ENCODE measurements at places on chromosomes 4 and X.

DNA sequence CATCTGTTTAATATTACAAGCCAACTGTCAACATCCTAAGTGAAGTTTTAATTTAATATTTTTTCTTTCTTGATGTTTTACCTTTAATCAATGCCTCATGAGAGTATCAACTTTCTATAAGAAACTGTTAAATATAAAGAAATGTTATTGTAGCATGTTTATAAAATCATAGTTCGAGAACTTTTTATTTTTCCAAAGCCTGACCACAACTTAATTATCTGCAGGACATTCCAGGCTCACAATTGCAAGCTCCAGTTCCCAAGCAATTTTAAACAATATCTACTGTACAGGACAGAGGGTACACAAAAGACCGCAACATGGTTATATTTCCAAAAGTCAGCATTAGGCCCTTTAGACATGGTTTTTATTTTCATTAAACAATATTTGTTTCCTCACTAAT, 20.1 kb downstream of the STX18 start:
- DNase-seq = no peak

- DNase-seq = no peak
These were observed 209.0 kb downstream of the PPARGC1A start for GRCh38 chr4:23680671-23681518.

DNA sequence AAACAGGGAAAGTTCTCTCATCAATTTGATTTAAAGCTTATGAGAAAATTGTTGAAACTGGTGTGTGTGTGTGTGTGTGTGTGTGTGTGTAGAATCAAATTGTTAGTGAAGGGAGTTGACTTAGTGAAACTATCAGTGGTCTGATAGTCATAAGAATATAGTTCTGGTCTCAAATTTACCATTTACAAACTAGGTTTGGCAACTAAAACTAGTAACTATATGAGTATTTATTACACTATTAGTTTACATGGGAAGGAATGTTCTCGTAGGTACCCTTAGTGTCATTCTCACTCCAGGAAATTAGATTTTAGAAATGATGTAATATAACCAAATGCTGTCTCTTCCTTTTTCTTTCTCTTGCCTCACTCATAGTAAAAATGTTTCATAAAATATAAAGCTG, 11.9 kb downstream of the SULT1E1 start:
- no peak for DNase-seq

DNA sequence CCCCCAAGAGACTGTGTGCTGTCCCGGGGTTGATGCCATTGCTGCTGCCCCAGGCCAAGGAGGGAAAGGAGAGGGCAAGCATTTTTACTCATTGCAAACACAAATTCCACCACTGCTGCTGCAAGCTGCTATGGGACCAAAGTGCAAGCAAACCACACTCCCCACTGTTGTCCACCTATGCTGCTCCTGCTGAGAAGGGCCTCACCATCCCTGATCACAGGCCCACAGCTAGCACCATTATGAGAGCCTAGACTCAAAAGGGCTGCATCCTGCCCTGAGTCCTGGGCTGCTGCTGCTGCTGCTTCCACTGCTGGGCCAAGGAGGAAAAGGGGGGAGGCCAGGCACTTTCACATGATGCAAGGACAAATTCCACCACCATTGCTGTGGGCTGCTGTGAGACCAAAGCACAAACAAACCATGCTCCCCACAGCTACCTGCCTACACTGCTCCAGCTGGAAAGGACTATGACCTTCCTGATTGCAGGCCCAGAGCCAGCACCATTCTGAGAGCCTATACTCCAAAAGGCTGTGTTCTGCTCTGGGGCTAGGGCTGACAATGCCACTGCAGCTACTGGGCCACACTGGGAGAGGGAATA, 218.2 kb upstream of the ZCCHC13 start:
- no peak for DNase-seq

- DNase-seq = no peak
These were observed 41.6 kb downstream of the USP46 start for GRCh38 chr4:52617336-52618020.

GRCh38 chr4:151199319-151200190, 77.4 kb upstream of the PRSS48 start:
- no peak for DNase-seq

GRCh38 chr4:128768373-128768996, 41.0 kb upstream of the JADE1 start:
- no peak for DNase-seq

DNA sequence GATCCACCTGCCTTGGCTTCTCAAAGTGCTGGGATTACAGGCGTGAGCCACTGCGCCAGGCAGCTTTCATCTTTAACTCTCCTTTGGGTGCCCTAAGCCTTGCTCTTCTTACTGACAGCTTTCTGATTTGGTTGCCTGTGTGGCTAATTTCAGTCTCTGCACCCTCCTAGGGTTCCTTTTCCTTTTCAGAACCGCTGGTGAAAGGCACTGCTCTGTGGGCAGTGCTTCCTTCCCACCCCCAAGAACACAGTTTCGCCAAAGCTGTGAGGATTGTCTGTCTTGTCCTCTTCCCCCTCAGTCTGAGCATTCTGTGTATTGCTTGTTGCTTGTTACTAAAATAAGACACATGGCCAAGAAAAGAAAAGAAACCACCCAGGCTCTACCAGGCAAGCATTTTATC, 101.4 kb upstream of the FRMPD3 start:
- no peak for DNase-seq

- no peak for DNase-seq
These were observed 960 bp upstream of the IL1RAPL1 start for GRCh38 chrX:28586286-28586685.

- DNase-seq = no peak
These were observed 241.8 kb downstream of the FBXO8 start for GRCh38 chr4:174041555-174042105.

GRCh38 chr4:75745161-75745560, 20.8 kb downstream of the USO1 start:
- DNase-seq = peak; percentile 68

GRCh38 chr4:168076989-168077725, 15.2 kb upstream of the ANXA10 start:
- no peak for DNase-seq

Data from GF-D8 (cell line).